ENCODE measurements at places on chromosomes 16 and 17. TPM values are rescaled to one million over a fixed set of nuclear protein-coding genes. Genes with fewer than 3 reads are reported as not detected.

The COASY gene
- total RNA-seq, result 121 TPM

The CIITA gene
- not detected for total RNA-seq

The OR3A3 gene
- not detected for total RNA-seq

The SPN gene
- not detected for total RNA-seq

The FN3K gene
- total RNA-seq, result 9.1 TPM

The ANKFN1 gene
- total RNA-seq, result not detected
